ELR (cell line): ENCODE measurements at places on chromosomes 4 and X.

- no peak for DNase-seq
Measured at GRCh38 chr4:41477181-41477905, 60.6 kb upstream of the LIMCH1 start.

GRCh38 chrX:31092476-31092875, 20.6 kb upstream of the FTHL17 start:
- no peak for DNase-seq

GRCh38 chrX:2677764-2678163, 13.3 kb upstream of the CD99 start:
- peak; percentile 97 for DNase-seq

GRCh38 chr4:151013944-151014343, 1.1 kb downstream of the LRBA start:
- no peak for DNase-seq

GRCh38 chr4:182886205-182886604, 31.0 kb downstream of the DCTD start:
- DNase-seq = no peak

DNA sequence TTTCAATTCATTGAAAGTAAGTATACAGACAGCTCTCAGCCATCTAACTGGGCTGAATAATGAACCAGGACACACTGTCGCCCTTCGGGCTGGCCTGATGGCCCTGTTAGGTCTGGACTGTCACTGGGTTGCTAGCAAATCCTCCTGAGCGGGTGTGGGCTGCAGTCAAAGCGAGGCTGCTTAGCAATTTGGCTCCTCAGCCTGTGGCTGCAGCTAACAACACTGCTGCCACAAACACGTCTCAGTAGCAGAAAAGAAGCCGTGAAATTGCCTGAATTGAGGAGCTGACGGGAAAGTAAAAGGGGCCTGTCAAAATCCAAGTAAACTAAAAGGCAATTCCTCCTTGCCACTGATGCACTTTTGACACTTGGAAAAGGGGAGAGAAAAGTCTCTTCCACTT, 72.8 kb downstream of the SMIM20 start:
- DNase-seq = no peak

GRCh38 chr4:88027611-88028608, 20.5 kb downstream of the PKD2 start:
- DNase-seq = peak; percentile 89

- DNase-seq = no peak
Measured at GRCh38 chrX:13620207-13620606, 32.7 kb upstream of the TCEANC start.

GRCh38 chrX:26032111-26032912, 105.8 kb upstream of the MAGEB18 start:
- DNase-seq = no peak

DNA sequence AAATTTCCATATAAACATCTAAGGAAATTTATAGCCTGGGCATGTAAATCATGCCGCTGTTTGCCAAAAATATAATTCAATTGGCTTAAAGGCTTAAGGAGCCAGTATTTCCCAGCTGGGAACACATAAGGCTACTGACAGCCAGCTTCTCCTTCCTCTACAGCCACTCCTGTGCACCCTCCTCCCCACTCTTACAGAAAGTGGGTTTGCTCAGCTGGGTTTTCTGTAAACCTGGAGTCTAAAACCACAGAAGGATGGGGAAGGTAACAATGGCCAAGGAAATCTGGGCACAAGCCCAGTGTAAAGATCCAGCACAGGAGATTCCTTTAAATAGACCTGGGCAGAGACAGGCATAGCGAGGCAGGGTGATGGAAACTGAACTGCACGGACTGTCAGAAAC, 18.5 kb downstream of the ACSL1 start:
- no peak for DNase-seq

GRCh38 chr4:109155682-109156283, 146.7 kb downstream of the COL25A1 start:
- no peak for DNase-seq

DNA sequence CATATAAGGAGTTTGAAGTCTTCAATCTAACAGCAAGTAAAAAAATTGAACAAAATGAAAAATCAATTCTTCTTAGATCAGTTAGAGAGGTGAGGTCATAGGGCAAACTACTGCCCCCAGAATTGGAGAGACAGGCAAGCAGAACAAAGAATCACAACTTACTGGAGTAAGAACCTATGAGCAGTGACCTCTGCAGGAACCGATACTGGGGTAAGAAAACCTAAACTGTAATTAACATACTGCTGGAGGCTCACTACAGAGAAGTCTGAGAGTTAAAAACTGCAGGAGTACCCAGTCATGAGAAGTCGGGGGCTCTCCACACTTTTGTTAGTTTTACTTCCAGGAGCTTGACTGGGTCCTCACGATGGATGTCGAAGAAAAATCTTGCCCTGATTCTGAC, 16.0 kb downstream of the CLDN22 start:
- DNase-seq = no peak

DNA sequence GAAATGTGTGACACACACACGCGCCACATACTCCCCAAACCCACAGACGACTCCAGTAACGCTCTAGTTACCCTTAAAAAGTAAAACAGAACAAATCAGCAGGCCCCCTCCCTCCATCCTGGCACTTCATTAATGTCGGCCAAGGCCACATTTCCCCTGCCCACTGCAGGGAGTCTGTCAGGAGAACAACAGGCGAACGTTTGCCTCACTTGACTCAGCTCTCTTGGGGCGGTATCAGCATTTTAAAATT, 671 bp upstream of the FHIP1A start:
- DNase-seq = no peak

DNA sequence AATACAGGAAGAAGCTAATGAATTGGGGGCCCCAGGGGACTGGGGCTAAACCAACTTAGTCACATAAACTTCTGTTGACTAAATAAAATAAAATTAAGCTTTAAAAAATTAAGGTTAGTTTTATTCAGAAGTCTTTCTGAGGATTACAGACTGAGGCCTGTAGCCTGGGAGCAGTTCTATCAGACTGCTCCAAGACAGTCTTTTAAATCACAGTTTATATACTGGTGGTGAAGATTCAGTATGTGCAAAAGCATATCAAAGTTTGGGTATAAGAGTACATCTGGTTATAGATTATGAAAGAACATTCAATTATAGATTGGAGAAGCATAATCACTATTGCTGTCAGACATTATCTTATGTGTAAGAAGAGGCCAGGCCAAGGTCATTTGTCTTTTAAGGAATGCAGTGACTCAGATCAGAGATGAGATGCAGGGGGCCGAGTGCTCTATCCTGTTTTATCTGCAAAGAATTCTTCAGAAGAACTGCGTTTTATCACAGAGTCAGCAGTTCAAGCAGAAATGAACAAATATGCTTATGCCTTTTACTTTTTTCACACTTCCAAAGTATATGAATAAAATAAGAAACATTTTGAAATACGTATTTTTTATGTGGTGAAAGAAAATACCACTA, 109.4 kb downstream of the PDHA2 start:
- DNase-seq = no peak

GRCh38 chrX:137428766-137429591, 136.9 kb upstream of the ZIC3 start:
- DNase-seq = no peak

DNA sequence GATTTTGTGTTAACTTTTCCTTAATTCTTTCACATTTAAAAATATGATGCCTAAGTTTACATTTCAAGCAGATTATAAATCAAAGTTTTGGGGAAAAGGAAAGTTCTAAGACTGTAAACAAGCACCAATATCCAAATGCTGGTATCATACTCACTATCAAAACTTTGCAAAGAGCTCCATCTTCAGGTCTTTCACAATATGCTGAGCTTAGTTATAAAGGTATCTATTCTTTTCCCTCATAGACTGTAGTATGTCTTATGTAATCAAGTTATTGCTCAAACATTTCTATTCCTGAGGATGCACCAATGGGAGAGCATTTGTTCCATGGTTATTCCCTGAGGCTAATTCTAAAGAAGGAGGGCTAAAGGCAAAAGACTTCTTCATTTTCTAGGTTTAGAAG, 207.9 kb upstream of the FAM241A start:
- peak; percentile 70 for DNase-seq

GRCh38 chr4:113513382-113513781, 248.2 kb downstream of the CAMK2D start:
- no peak for DNase-seq

DNA sequence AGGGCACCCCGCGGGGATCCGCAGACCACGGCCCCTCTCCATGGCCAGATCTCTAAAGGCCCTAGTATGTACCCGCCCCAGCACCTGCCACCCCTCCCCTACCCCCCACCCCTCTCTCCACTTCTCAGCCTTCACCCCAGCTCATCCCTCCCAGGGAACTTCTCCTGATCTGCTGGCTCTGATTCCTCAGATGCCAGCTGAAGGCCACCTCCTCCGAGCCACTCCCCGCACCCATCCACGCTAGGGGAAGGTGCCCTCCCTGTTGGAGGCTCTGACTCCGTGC, 11.9 kb downstream of the PSAPL1 start:
- no peak for DNase-seq

- DNase-seq = no peak
Measured at GRCh38 chr4:78691334-78691754, 84.8 kb upstream of the BMP2K start.

DNA sequence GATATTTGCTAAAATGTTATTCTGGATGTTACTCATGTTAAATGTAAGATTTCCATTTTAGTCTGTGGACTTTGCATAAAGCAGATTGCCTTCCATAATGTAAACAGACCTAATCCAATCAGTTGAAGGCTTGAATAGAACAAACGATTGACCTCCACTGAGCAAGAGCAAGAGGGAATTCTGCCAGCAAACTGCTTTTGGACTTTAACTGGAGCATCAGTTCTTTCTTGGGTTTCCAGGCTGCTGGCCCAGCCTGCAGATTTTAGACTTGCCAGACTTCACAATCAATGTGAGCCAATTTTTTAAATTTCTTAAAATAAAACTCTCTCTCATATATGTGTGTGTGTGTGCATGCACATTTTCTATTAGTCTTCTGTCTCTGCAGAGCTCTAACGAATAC, 1248.8 kb downstream of the ADGRL3 start:
- no peak for DNase-seq

DNA sequence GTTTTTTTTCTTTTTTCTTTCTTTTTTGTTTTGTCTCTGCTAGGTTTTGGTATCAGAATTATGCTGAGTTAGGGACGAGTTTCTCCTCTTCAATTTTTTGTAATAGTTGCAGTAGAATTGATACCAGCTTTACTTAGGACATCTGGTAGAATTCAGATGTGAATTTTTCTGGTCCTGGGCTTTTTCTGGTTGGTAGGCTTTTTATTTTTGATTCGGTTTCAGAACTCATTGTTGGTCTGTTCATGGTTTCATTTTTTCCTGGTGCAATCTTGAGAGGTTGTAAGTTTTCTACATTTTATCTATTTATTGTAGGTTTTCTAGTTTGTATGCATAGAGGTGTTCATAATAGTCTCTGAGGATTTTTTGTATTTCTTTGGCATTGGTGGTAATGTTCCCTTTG, 498.1 kb upstream of the CPEB2 start:
- DNase-seq = no peak

- DNase-seq = no peak
Measured at GRCh38 chr4:37732526-37733186, 46.5 kb upstream of the RELL1 start.

GRCh38 chr4:128880662-128881061, 71.2 kb downstream of the JADE1 start:
- DNase-seq = no peak

DNA sequence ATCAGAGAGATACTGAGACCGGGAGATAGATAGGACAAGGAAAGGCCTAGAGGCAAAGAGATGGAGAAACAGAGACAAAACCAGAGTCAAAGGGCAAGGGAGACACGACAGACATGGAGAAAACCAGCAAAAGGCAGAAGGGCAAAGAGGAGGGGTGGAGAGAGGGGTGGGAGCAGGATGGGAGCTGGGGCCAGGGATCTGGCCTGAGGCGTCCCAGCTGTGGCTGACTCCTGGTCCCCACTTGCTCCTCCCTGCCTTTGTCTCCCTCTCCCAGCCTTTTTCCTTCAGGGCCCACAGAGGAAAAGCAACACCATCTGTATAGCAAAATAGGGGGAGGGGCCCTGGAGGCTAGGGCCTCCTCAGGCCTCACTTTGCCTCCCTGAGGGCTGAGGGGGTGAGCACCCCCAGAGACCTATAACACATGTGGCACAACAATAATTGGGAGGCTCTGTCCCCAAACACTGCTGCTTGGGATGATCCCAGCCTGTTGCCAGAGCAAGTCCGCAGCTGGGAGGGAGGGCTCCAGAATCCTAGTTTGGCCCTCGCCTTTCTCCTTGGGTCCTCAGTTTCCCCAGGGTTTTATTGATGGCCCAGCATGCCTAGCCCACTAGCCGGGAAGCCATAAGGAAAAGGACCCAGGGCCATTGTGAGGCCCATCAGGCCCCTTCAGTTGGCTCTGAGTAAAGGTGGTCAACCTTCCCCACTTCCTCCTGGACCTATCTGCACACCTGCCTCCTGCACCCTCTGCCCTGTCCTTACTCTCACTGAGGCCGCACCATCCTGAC, 96.8 kb downstream of the PJA1 start:
- DNase-seq = no peak

DNA sequence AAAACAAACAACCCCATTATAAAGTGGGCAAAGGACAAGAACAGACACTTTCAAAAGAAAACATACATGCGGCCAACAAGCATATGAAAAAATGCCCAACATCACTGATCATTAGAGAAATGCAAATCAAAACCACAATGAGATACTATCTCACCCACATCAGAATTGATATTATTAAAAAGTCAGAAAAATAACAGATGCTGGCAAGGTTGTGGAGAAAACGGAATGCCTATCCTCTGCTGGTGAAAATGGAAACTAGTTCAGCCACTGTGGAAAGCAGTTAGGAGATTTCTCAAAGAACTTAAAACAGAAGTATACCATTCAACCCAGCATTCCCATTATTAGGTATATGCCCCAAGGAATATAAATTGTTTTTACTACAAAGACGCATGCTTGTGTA, 112.5 kb downstream of the JADE1 start:
- DNase-seq = no peak

GRCh38 chr4:18366892-18367291, 345.3 kb upstream of the LCORL start:
- DNase-seq = peak; percentile 40

- no peak for DNase-seq
Measured at GRCh38 chr4:94947681-94948108, 189.9 kb downstream of the BMPR1B start.

GRCh38 chrX:2875798-2876399, 47.2 kb downstream of the GYG2 start:
- DNase-seq = peak; percentile 34

DNA sequence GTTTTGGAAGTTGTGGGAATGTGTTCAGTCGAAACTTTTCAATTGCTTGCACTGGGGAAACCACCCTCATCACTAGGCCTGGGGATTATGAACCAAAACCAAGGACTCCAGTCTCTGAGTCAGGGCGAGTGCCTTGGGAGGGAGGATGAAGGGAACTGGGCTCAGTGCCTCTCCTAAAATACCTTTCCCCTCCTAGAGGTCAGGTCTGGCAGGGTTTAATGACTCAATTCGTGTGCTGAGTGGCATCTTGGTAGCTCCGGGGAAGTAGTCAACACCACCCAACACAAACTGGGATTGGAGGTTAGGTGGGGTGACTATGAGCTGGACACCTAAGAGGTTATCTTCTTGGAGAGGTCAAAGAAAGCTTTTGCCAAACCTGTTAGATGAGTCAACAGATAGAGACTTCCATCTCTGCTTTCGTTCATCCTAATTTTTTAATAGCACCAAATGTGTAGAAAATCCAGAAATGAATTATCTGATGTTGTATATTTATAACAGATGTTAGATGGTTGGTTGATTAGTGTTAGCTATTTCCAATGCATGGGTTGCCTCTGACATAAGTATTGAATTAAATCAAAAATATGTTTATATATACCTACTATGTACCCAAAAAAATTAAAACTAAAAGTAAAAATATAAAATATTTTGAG, 202.8 kb downstream of the SHROOM3 start:
- no peak for DNase-seq
